ENCODE measurements at places on chromosomes 3 and 15.

DNA sequence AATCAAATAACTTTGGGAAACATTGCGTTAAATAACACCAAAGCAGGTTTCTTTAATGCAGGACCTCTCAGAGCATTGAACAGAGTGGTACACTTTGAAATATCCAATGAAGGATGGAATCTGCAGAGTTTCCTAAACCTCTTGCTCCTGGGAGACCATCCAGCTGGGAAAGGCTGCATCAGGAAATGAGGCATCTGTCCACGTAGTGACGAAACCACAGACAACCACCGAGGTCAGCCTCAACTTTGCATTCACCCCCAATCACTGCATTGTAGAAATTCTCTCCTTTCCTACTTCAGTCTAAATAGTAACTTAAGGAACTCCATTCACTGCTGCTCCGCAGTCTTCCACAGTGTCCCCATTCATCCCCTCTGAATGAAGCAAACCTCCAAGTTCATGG lies 41.5 kb upstream of the CDV3 start:
- H3K4me3 ChIP-seq = no peak overlapping the region
- H3K4me1 ChIP-seq = peaks cover 18% of the 10 kb centered on the region
- no peak overlapping the region for H3K27ac ChIP-seq
- DNase-seq = no peak
- H3K27me3 ChIP-seq = no peaks in the 10 kb centered on the region

DNA sequence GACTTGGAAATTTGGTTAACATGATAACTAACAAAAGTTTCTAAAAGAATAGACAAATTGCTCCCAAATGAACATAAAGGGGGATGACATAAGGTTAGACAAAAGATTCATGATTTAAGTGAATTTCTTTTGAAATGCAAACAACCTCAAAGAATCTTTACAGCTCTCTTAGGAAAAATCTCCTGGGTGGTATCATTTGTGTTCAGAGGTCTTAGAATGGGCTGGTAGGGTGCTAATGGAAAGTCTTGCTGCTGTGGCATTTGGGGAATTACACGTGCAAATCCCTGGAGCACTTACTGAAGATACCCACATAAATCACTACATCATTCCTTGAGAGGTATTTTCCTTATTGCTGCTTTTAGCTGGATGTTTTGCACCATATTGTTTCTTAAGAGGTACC lies 14.4 kb upstream of the ROBO2 start:
- H3K36me3 ChIP-seq = no peaks in the 10 kb centered on the region
- H3K4me1 ChIP-seq = no peaks in the 10 kb centered on the region
- no peak for DNase-seq
- H3K27ac ChIP-seq = no peak overlapping the region

DNA sequence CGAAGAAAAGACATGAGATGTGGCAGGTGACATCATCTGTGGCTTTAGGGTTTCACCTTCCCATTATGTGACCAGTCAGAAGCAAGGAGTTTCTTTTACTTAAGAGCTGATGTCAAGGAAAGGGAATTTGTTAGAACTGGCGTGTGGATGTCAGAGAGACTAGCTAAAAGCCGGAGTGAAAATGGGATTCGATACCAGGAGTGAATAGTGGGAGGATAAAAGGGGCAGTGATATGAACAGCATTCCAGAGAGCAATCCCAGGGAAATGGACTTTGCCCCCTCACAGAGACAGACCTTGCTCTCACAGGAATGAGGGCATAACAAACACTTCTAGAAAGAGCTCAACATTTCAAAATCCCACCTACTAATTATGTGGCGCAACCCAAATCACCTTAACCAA lies 5.9 kb upstream of the FMN1 start:
- H3K4me1 ChIP-seq = peaks cover 9% of the 10 kb centered on the region
- H3K27me3 ChIP-seq = no peaks in the 10 kb centered on the region
- H3K36me3 ChIP-seq = no peaks in the 10 kb centered on the region
- peak; percentile 57 for DNase-seq
- H3K27ac ChIP-seq = peak overlapping the region; percentile 45

DNA sequence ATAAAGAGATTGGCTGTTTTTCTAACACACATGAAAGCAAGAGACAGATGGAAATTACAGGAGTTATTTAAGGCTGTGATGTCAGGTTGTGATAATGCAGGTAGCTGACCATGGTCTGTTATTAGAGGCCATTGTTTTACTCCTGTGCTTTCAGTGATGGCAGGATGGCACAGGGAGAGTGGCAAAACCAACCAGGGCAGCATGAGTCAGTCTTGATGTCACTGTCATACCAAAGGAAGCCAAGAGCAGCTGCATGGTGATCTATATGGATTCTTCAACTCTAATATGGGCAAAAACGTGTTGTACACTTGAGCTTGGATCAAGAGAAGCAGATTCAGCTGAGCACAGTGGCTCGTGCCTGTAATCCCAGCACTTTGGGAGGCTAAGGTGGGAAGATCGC lies 91.8 kb upstream of the LMOD3 start:
- no peak for DNase-seq
- H3K4me1 ChIP-seq = peaks cover 14% of the 10 kb centered on the region
- H3K36me3 ChIP-seq = no peaks in the 10 kb centered on the region
- H3K27ac ChIP-seq = no peak overlapping the region

All from hepatocyte (in vitro differentiated cells).